ENCODE measurements at places on chromosomes 4 and X.

DNA sequence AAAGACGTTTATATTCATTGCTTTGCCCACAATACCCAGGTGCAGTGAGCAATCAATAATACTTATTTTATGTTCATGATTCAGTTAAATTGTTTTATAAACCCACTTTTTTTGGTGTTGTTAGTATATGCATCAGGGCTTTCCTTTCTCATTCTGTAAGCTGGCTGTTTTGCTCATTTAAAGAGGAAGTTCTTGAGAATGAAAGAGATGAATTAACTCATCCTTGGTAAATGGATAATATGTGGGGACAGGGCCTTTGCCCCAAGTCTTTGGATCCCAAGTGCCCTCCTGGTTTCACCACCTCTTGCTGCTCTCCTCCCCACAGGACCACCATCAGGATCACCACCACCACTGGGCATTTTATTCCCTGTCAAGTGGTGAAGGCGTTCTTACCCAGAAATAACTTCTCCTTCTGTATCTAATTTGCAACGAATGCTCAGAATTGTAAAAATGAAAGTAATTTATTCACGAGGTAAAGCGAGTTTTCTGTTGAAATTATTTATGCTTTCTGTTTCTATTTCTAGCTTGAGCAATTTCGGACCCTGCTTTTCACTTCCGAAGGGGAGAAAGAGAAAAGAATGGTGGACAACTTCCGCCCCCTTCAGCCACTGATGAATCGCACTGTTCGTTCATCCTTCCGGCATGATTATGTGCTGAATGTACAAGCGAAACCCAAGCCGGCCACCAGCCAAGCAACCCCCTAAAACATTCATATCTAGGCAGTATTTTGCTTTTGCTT is 8.2 kb upstream of the ZRSR2 start:
- DNase-seq = no peak

- DNase-seq = no peak
These were observed 11.9 kb downstream of the GRPEL1 start for GRCh38 chr4:7055990-7056325.

DNA sequence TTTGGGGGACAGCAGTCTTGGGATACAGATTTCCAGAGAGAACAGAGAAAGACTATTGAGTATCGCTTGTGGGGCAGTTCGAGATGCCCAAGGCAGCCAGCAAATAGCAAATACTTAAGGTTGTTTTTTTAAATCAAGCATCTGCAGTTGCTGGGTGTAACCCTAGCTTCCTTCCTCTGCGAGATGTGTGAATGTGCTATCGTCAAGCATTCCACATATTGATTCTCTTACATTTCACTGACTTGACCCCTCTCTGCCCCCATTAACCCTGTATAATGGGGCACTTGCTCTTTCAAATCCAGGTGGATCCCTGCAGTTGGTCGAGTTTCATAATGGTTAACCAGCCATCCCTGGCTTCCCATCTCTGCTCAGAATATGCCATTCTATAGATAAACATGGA is 23.5 kb downstream of the KCNE5 start:
- DNase-seq = no peak

DNA sequence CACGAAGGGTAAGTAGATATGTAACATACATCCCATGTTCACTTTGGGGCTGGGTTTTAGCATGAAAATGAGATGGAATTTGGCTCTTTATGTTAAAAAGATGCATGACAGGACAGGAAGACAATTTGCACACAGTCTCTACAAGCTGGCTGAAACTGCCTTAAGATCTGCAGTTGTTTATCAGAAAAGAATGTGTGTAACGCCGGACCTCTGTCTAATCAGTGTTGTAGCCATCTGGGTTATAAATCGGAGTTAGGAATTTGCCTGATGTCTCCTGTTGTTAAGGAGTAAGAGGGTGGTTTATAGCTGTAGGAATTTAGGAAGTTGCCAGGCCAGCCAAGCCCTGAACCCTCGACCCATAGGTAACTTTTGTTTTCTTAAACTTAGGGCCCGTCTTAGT is 562.9 kb upstream of the FAT1 start:
- no peak for DNase-seq

- no peak for DNase-seq
These were observed 16.3 kb downstream of the F8A1 start for GRCh38 chrX:154902408-154902807.
